H9 (cell line): ENCODE measurements at places on chromosomes 11 and 22.

DNA sequence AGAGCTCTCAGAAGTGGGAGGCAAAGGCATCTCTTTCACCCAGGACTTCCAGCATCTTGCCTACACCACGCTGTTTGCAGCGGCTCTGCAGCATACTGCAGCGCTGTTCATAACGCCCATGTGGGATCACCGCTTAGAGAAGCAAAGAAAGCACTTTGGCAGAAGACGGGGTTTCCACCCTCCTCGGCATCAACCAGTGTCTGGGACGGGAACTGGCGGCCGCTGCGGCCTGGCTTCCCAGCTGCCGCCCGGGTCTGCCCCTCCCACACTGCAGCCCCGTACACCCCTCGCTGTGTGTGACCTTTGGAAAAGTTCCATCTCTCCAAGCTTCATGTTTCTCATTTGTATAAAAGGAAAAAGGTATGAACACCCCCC lies 545 bp upstream of the TIRAP start:
- H3K36me3 ChIP-seq: peaks cover 9% of the 10 kb centered on the region
- H3K4me3 ChIP-seq: peak overlapping the region; percentile 86
- H3K27me3 ChIP-seq: peaks cover 2% of the 10 kb centered on the region; the same call in 1 of the 2 replicates
- no peak overlapping the region for H3K27ac ChIP-seq
- DNase-seq: peak; percentile 59
- H3K4me1 ChIP-seq: peaks cover 4% of the 10 kb centered on the region; the same call in 1 of the 2 replicates

GRCh38 chr22:37801946-37802309 lies 5.8 kb upstream of the GCAT start:
- DNase-seq: no peak
- no peak overlapping the region for H3K27ac ChIP-seq
- H3K36me3 ChIP-seq: no peaks in the 10 kb centered on the region; the same call in 2 of the 3 replicates
- peaks cover 13% of the 10 kb centered on the region; the same call in 1 of the 2 replicates for H3K27me3 ChIP-seq
- peak overlapping the region; percentile 89 for H3K4me3 ChIP-seq

DNA sequence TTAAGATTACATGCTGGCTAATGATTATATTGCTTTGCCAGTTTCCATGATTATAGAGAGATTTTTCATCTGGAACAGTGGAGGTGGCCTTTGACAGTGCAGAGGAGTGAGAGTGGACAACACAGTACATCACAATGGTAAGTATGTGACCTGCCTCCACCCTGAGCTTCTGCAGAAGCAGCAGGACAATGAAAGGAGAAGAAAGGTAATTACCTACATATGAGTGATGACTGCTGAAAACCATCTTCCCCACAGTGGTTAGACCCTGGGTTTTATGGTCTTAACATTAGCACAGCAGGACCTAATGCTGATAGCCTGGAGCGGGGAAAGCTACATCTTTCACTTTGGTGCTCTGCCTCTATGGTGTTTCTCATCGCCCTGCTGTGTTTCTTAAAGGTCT lies 454.7 kb upstream of the DDI1 start:
- H3K36me3 ChIP-seq: no peaks in the 10 kb centered on the region
- no peak overlapping the region for H3K4me3 ChIP-seq
- H3K27ac ChIP-seq: no peak overlapping the region
- H3K27me3 ChIP-seq: no peaks in the 10 kb centered on the region

DNA sequence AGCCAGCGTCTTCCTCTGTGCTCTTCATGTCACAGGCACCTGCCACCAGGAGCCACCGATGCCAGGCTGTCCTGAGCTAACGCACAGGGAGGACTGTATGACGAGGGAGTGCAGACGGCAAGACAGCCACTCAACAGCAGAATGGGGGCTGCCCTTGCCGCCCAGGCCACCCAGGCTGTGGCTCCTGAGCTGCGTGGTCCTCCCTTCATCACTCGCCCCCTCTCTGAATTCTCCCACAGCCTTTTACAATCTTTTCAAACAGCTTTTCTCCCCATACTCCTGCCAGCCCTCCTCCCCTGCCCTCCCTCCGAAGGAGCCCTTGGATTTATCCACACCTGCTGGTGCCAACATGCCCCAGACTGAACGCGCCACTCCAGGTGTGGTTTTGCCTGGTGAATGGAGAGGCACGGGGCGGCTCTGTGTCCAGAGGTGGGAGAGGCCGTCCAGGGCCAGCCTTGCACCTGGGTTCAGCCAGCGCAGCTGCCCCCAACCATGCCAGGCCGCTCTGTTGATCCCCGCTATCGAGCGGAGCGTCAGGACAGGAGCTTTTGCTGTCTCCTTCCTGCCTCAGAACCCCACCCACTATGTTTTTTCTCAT lies 22.0 kb downstream of the OVOL1 start:
- H3K4me1 ChIP-seq: no peaks in the 10 kb centered on the region
- H3K4me3 ChIP-seq: no peak overlapping the region
- no peak overlapping the region for H3K27ac ChIP-seq
- no peak for DNase-seq
- no peaks in the 10 kb centered on the region for H3K27me3 ChIP-seq

- no peak overlapping the region for H3K27ac ChIP-seq
- H3K27me3 ChIP-seq: no peaks in the 10 kb centered on the region
- DNase-seq: no peak
- H3K4me1 ChIP-seq: no peaks in the 10 kb centered on the region
These were observed 32.6 kb downstream of the CTTN start for GRCh38 chr11:70430671-70431574.

- no peak for DNase-seq
- H3K4me1 ChIP-seq: peaks cover 10% of the 10 kb centered on the region; the same call in 1 of the 2 replicates
- H3K27ac ChIP-seq: no peak overlapping the region
- H3K36me3 ChIP-seq: no peaks in the 10 kb centered on the region
- no peak overlapping the region for H3K4me3 ChIP-seq
- no peaks in the 10 kb centered on the region for H3K27me3 ChIP-seq
These were observed 80.7 kb downstream of the GGT1 start for GRCh38 chr22:24683691-24684090.

DNA sequence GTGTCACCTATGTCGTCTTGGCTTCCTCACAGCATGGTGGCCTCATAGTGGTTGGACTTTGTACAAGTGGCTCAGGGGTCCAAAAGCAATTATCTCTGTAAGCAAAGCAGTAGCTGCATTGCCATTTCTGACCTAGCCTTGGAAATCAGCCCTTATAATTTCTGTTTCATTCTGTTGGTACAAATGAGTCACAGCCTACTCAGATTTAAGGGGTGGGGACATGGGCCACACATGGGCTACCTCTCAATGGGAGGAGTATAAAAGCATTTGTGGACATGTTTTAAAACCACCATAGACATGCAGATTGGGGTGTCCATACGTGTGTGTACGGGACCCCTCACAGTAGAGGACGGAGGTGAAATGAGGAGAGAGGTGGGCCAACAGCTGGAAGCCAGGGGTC lies 41.6 kb downstream of the CHRDL2 start:
- no peak overlapping the region for H3K4me3 ChIP-seq
- no peak for DNase-seq
- no peaks in the 10 kb centered on the region for H3K4me1 ChIP-seq

DNA sequence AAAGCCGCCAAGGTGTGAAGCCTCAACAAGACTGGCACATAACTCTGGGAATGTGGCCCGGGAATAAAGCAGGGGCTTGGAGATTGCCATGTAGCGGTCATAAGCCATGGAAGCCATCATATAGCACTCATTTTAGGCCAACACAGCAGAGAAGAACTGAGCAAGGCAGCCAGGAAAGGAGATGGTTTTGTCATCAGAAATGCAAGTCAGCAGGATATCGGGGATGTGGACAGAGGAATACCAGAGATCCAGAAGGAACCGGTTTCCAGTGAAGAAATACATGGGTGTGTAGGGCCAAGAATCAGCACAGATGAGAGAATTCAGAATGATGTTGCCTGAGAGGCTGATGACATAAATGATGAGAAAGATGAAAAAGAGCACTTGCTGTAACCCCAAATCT lies 3.0 kb upstream of the OR9G4 start:
- no peak overlapping the region for H3K27ac ChIP-seq
- H3K4me3 ChIP-seq: no peak overlapping the region
- H3K4me1 ChIP-seq: no peaks in the 10 kb centered on the region
- peaks cover 3% of the 10 kb centered on the region for H3K36me3 ChIP-seq
- no peaks in the 10 kb centered on the region for H3K27me3 ChIP-seq
- DNase-seq: no peak

- no peaks in the 10 kb centered on the region for H3K27me3 ChIP-seq
- H3K27ac ChIP-seq: no peak overlapping the region
- H3K4me1 ChIP-seq: no peaks in the 10 kb centered on the region
- H3K4me3 ChIP-seq: no peak overlapping the region
- no peak for DNase-seq
These were observed 15.7 kb upstream of the POU2AF3 start for GRCh38 chr11:111282562-111283075.

GRCh38 chr11:86014221-86014620 lies 54.7 kb downstream of the PICALM start:
- no peak for DNase-seq
- no peak overlapping the region for H3K27ac ChIP-seq
- H3K27me3 ChIP-seq: no peaks in the 10 kb centered on the region
- H3K4me1 ChIP-seq: no peaks in the 10 kb centered on the region
- no peak overlapping the region for H3K4me3 ChIP-seq
- peaks cover 33% of the 10 kb centered on the region for H3K36me3 ChIP-seq

- no peaks in the 10 kb centered on the region for H3K27me3 ChIP-seq
- no peaks in the 10 kb centered on the region for H3K36me3 ChIP-seq
- no peaks in the 10 kb centered on the region; the same call in 1 of the 2 replicates for H3K4me1 ChIP-seq
- peak; percentile 87 for DNase-seq
- H3K4me3 ChIP-seq: no peak overlapping the region
- H3K27ac ChIP-seq: no peak overlapping the region
These were observed 79.9 kb downstream of the GRAMD1B start for GRCh38 chr11:123509737-123510578.

GRCh38 chr11:76152741-76153570 lies 53.3 kb downstream of the WNT11 start:
- H3K27ac ChIP-seq: no peak overlapping the region
- H3K27me3 ChIP-seq: no peaks in the 10 kb centered on the region; the same call in none of the 2 replicates
- H3K4me3 ChIP-seq: peak overlapping the region; percentile 73
- no peaks in the 10 kb centered on the region for H3K36me3 ChIP-seq
- no peaks in the 10 kb centered on the region for H3K4me1 ChIP-seq
- DNase-seq: no peak

DNA sequence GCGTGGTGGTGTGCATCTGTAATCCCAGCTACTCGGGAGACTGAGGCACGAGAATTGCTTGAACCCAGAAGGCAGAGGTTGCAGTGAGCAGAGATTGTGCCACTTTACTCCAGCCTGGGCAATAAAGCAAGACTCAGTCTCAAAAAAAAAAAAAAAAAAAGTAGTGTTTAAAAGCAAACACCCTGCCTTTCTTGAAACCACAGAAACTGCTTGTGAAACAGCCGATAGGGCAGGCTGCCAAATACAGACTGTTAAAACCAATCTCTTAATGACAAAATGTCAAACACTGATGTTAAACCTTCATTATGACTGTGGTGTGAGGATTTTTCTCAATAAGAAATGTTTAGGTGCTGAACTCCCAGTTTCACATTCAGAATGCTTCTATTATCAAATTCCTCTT lies 27.3 kb downstream of the MARK2 start:
- DNase-seq: no peak
- no peaks in the 10 kb centered on the region for H3K27me3 ChIP-seq
- H3K36me3 ChIP-seq: peaks cover 12% of the 10 kb centered on the region

DNA sequence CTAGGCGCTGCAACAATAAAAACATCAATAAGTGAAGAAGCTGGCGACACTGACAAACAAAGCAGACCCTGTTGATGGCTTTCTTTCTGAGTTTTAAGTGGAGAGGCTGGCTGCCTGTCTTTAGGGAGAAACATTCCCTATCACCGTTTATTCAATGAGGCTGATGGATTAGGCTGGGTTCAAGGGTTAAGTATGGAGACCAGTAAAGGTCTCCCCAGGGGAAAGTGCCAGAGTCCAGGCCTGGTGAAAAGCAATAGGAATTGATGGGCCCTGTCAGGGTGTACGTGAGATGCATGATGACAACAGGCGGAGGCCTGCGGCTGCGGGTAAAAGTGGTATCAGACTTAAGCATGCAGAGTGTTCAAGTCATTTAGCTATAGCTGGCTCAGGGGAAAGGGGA lies 102.6 kb downstream of the ALX4 start:
- no peaks in the 10 kb centered on the region for H3K4me1 ChIP-seq
- H3K27me3 ChIP-seq: no peaks in the 10 kb centered on the region
- no peak for DNase-seq
- H3K4me3 ChIP-seq: no peak overlapping the region
- H3K36me3 ChIP-seq: peaks cover 7% of the 10 kb centered on the region; the same call in 1 of the 2 replicates
- no peak overlapping the region for H3K27ac ChIP-seq
